ENCODE measurements at places on chromosomes 7 and 10.

- DNase-seq = no peak
These were observed 76.0 kb upstream of the CAV2 start for GRCh38 chr7:116423499-116423898.

DNA sequence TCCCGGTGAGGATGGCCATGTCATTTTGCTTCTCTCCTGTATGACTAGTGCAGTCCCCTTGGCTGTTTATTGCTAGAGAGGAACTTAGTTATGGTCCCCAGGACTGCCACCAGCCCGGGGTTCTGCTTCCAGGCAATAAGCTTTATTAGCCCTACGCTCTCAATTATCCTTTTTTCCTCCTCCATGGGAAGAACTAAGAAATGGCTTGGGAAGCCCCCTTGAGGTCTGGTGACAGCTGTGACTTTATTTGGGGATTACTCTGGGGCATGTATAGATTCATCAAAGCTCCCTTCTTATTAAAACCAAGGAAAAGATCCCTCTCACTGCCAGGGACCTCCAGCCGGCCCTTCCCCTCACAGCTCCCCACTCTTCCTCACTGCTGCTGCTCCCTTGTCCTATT, 155.2 kb upstream of the INSYN2A start:
- no peak for DNase-seq

- no peak for DNase-seq
These were observed 21.8 kb upstream of the HIBADH start for GRCh38 chr7:27684491-27684890.

DNA sequence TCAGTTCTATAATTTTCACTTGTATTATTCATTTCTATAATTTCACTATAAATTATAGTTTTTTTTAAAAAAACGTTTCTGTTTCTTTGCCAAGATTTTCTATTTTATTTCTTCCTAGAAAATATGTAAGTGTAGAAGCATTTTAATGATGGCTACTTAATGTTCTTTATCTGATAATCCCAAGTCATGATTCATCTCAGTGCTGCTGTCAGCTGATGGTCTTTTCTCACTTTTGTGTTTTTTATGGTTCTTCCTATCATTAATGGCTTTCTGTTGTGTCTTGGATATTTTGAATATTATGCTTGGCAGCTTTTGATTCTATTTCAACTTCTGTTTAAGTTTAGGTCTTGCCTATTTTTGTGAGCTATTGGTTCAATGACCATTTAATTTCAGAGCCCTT, 268.6 kb downstream of the BAMBI start:
- no peak for DNase-seq

DNA sequence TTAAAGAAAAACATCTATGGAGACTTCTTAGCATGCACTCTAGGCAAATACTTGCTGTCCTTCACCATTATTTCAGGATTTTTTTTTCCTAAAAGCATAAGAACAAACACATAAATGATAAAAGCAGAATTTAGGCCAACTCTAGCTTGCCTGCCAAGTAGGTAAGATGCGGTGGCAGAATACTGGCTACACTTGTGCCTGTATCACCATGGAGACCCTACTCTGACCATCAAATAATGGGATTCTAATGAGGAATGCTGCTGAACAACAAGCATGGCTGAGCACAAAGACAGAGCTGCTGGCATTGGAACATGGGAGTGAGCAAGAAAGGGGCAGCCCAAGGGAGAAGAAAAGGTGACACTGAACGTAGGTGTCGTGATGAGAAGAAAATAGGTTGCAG, 18.5 kb upstream of the TAS2R40 start:
- DNase-seq = no peak

GRCh38 chr7:96719164-96719563, 9.5 kb upstream of the SEM1 start:
- DNase-seq = no peak

GRCh38 chr7:142083605-142084004, 27.9 kb upstream of the MGAM2 start:
- DNase-seq = no peak

DNA sequence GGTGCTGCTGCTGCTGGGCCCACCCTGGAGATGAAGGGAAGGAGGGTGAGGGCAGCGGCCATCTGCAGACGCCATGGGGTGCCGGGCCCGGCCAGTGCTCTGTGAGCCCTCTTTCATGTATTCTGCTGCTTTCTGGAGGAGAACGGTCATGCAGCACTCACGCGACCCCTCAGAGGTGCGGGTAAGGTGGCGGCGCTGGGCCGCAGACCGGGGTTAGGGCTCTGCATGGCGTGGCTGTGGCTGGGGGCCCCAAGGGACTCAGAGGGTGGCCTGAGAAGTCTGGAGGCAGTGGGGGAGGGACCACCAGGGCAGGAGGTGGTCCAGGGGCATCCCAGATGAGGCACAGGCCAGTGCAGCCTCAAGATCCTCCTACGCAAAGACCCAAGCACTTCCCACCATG, 275.5 kb downstream of the ELFN1 start:
- no peak for DNase-seq

DNA sequence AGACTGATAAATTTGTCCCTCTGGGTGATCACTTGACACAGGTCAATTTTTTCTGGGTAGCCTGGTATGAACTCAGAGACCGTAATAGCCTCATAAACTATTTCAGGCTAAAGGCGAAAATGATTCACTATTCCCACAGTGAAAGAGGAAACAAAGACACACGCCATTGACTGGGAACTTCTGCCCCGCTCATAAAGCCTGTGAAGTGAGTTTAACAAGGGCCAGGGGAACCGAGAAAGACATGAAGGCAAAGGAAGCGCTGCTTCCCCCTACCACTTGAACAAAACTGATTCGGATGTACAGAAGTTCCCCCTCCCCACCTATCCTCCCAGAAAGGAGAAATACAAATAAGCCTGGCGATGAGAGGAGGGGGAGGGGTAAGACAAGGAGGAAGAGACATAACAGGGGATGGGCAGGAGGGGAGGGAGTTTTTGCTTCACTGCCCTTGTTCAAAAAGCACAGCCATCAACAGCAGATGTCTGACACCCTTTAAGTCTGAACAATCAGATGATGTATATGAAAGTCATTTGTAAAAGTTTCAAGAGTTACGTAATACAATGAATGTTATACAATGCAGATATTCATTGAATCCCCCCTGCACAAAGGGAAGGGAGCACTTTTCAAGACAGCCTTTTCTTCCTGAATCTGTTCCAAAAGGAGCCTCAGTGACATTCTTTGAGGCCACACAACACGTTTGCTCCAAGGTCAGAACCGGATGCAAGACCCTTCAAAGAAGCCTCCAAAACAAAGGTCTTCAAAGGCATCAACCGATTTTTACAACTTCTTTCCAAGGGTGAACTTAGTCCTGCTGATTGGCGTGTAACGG, 734 bp downstream of the ABCB4 start:
- DNase-seq = no peak

Data from activated CD8-positive, alpha-beta memory T cell treated with anti-CD3 and anti-CD28 coated beads for 1 hour (primary cell).